Muscle of leg (tissue), 16 donors: ENCODE measurements at places on chromosomes 7 and 10.

GRCh38 chr7:158280448-158281144 lies 307.0 kb downstream of the PTPRN2 start:
- DNase-seq, result no peak

GRCh38 chr10:123459371-123460091 lies 206.6 kb upstream of the GPR26 start:
- no peak for DNase-seq

GRCh38 chr10:132879408-132880127 lies 62.8 kb downstream of the CFAP46 start:
- DNase-seq, result peak; percentile 49

DNA sequence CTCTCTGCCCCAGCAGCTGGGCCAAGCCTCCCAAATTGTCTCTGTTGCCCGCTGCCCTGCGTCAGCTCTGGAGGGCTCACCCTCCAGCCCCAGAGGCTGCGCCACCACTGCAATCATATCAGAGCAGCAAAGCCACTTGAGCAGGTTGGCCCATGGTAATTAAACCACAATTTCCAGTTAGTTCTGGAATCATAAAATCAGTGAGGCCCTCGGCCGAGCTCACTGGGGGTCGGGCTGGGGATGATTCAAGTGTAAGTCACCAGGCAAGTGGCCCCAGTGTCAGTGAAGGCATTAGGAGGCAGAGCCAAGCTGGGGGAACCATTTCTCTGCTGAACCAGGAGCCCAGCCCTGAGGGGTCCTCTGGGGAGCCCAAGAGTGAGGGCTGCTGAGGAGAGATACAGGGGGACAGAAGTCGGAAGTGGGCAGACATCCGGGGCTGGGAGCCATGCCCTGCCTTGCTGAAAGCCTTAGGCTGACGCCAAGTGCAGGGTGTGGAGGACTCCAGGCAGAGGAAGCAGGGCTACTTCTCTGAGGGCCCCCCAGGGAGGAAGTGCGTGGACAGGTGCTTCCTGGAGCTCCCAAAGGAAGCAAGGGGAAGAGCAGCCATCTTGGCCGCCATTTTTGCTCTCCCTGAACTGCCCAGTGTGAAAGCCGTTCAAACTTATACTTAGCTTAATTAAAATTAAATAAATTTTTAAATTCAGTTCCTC lies 29.5 kb upstream of the SLC29A3 start:
- DNase-seq, result no peak

DNA sequence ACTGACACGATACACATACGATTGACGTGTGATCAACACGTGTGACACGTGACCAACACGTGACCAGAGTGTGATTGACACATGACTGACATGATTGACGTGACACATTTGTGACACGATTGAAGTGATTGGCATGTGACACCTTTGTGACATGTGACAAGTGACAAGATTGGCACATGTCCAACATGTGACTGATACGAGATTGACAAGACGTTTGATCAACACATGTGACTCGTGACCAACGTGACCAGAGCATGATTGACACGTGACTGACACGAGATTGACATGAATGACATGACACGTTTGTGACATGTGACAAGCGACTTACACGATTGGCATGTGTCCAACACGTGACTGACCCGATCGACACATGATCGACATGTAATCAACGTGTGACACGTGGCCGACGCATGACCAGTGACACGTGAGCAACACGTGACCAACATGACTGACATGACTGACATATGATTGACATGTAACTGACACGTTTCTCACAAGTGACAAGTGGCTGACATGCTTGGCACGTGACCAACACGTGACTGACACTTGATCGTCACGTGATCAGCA lies 22.0 kb downstream of the CRPPA start:
- no peak for DNase-seq

DNA sequence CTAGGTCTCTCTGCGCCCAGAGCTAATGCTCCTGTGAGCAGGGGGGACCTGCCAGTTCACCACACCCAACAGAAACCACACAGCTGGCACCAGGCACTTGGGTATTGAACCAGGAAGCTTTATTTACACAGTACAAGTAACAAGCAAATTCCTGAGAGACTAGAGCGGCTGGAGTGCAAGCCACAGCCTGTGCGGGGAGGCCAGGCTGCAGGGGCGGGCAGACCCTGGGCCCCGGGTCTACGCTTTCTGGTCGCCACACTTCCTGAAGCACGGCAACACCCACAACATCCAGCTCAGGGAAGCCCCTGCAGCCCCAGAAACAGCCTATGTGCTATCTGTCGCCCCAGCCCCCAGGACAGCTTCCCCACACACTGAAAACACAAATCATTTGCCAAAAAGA lies 125.0 kb downstream of the FAM53B start:
- no peak for DNase-seq

DNA sequence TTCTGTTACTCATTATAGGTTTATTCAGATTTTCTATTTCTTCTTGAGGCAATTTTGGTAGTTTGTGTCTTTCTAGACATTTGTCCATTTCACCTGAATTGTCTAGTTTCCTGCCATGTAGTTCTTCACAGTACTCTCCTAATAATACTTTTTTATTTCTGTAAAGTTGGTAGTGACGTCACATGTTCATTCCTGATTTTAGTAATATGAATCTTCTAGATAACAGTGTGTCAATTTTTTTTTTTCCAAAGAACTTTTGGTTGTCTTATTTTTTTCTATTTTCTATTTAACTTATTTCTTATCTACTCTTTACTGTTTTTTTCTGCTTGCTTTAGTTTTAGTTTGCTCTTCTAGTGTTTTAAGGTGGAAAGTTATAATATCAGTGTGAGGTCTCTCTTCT lies 197.3 kb upstream of the SHH start:
- no peak for DNase-seq

DNA sequence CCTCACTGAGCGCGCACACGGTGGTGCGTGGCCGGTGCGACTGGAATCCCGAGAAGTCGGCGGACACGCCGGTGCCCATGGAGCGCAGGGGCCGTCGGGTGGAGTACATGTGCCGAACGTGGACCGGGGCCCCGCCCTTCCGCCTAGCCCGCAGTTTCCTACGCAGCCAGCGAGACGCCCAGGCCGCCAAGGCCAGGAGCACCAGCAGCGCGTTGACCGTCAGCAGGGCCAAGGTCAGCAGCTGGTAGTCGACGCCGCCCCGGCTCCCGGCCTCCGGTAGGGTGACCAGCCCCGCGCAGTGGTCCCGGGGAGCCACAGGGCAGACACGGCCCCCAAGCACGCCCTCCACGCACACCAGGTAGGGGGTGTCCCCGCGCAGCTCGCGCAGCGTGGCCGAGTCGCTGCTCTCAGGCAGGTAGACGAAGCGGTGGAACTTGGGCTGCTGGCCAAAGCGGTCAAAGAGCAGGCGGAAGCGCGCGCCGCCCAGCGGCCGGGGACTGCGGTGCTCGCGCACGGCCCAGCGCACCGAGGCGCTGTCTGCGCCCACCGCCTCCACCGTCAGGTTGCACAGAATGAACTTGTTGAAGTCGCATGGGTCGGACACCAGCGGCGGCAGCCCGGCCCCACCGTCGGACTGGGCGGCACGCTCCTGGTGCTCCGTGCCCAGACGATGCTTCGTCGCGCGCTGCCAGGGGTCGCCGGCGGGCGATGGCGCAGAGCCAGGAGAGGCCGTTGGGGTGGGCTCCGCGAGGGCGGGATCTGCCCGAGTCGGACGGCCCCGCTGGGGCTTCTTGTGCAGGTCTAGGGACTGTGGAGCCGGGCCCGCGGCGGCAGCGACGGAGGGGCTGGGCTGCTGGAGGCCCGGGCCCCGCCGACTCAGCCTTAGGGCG lies 2.2 kb downstream of the TRIL start:
- peak; percentile 87 for DNase-seq

DNA sequence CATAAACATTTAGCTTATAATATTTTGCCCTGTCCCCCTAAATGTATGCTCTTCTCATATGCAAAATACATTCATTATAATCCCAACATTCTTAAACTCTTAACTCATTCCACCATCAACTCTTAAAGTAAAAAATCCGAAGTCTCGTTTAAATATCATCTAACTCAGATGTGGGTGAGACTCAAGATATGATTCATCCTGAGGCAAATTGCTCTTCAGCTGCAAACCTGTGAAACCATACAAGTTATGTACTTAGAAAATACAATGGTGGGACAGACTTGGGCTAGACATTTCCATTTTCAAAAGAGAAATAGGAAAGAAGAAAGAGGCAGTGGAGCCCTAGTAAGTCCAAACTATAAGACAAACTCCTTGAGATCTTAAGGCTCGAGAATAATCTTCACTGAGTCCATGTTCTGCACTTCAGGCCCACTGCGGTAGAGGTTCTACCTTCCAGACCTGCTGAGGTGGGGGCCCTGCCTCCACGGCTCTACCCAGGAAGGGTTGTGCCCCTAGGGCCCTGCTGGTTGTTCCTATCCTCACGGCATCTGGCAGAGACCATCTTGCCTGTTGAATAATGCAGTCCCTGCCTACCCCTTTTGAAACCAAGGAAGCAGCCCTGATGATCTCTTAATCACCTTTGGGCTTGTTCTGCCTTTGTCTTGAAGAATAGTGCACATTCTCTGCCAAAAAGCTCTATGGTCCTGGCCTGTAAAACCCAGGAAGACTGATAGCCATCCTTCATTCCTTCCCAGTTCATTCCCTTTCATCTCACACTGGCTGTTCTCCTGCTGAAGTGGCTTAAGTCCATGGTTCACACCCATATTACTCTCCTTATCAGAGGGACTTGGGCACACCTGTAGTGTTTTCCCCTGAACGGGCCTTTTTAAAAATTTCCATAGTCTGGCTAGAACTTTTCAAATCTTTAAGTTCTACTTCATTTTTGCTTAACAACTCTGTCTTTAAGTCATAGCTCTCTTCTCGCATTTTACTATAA lies 37.3 kb downstream of the INPP5F start:
- no peak for DNase-seq

GRCh38 chr7:80335511-80336231 lies 176.2 kb downstream of the GNAT3 start:
- DNase-seq, result peak; percentile 86

GRCh38 chr10:31700181-31700611 lies 228.4 kb downstream of the ARHGAP12 start:
- peak; percentile 48 for DNase-seq

GRCh38 chr10:113842171-113842570 lies 11.7 kb downstream of the DCLRE1A start:
- DNase-seq, result no peak

DNA sequence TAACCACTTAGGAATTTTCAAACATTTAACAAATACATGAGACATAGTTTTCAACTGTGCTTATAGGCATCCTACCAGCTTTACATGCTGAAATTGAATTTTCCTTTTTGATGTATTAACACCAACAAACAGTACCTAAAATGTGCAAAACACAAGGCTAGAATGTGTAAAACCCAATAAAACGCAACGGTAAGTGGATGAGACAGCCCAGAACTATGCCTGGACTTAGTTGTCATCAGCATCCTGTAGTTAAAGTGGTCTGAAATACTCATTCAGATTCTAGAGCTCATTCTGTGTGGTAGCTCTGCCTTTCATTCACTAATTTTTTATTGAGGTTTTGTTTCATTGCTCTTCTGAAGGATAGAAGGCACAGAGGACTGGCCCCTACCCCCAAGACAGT lies 137.1 kb downstream of the BMPER start:
- no peak for DNase-seq

DNA sequence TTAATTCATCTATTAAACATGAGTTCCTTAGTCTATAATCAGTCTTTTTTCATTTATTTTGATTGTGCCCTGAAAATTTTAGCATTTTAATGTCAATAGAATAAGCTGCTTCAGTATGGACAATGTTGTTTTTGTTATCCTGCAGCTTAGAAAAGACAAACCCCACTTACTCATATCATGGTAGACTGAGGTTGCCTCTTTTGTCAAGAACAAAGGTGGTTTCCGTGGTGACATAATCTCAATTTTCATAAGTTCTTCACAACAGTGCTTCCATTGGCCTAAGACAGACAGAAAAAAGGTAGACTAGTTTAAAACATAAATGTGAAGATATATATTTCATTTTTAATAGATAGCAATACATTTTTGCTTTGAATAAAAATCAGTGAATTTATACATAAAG lies 69.1 kb downstream of the RTKN2 start:
- DNase-seq, result no peak

DNA sequence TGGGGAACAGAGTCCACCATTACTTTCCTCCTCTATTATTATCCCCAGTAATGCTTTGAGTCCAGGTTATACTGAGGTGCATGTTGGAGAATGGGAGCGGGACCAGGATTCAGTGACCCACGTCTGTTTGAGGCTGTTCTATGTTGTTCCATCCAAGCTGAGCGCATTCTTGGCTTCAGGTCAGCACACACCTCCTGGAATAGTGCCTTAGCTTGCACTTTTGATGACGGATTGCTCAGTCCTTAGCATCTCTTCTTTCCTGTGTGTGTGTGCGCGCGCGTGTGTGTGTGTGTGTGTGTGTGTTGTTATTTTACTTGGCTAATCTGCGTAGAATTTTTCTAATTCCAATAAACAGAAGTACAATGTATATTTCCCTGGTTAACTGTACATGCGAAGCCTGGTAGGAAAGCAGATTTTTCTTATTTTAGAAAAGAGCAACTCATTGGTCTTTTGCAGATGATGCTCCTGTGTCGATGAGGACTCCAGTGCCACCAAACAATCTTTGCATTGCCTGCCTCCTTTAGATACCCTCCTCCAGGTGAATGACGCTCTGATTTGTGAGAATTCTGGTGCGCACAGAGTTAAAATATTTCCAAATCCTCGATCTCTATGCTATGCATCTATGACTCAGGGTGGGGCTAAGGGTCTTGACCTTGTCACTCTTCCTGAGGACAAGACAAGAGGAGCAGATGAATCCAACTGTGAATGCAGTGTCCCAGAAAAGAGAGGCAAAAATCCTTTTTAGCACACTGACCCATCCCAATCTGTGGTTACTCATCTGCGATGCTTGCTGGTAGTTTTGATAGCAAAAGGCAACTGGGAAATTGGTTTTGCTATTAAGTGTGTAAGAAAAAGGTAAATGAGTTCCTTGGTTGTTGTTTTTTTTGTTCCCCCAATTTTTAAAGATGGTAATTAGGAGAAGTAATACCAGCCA lies 13.3 kb upstream of the CELF2 start:
- peak; percentile 70 for DNase-seq

- DNase-seq, result peak; percentile 31
These were observed 278.3 kb downstream of the KCNMA1 start for GRCh38 chr10:77359287-77359691.

GRCh38 chr10:45422866-45423659 lies 49.0 kb downstream of the ALOX5 start:
- no peak for DNase-seq

DNA sequence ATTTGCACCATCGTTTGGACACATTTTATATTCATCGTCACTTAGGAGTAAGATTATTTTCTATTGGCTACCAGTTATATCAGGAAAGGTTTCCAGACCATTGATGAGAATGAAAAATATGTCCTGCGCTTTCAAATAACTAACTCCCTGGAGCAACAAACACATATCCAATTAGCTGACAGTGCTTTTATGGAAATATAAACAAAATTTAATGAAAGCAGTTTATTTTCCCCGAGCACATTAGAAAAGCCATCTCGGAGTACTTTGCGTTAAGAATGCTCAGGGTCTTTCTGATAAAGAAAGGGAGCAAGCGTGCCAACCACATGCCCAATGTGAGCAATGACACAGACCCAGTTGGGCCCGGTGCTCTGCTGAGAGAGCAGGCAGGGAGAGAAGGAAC lies 85.1 kb upstream of the ZPBP start:
- DNase-seq, result no peak
